ENCODE measurements at places on chromosomes 2 and 18. TPM values are rescaled to one million over a fixed set of nuclear protein-coding genes. Genes with fewer than 3 reads are reported as not detected.
A peak's percentile ranks its signal among the peaks of the same experiment; 100 is the strongest.

Gene FN1
- total RNA-seq = 2,068 TPM

Gene TMEM247
- total RNA-seq = not detected

DNA sequence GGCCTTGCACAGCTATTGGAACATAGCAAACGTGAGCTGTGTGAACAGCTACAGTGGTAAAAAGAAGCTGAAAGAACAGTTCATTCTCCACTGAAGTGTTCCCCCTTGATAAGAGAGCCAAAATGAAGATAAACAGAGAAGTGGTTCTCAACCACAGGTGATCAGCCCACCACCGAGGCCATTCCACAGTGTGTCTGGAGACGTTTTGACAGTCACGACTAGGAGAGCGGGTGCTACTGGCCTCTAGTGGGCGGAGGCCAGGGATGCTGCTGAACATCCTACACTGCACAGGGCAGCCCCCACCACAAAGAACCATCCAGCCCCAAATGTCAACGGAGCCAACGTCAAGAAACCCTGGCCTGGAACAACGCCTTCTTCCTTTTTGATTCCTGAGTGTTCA lies 38.4 kb downstream of the ADCY3 start:
- no peak for DNase-seq

- DNase-seq = no peak
Observed at GRCh38 chr2:127512362-127512761, 13.9 kb downstream of the IWS1 start.

DNA sequence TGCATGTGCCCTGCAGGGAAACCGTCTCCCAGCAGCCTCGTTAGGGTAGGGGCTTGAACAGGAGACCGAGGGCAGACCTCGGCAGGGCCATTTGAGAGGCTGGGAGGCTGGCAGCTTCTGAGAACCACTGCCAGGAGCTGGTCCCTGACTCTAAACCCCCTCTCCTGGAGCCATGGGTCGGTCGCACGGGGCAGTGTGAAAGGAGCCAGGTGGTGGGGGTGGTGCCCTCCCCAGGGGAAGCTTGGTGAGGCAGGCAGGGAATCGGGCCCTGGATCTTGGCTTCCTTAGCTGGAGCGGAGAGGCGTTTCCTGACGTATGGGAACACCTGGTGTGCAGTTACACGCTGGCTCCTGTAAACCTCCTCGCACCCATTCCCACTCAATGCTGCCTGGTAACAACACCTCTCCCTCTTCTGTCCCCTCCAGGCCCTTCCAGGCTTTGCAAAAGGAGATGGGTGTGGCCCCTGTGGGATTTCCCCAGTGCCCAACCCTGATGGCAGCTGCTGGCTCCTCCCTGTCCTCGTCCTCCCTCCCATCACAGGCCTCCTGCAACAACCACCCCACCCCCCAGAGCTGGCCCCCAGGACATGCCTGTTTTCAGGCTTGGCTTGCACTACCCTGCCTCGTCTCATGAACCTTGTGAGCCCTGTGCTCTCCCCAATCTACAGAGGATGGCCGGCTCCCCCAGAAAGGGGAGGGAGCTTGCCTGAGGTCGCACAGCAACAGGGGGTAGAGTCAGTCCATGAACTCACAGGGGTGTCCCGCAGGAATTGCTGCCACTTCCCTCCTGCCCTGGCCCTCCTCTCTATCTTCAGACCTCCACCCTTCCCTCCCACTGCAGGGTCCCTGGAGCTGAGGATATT lies 24.4 kb downstream of the ADRA2B start:
- DNase-seq = peak; percentile 50

DNA sequence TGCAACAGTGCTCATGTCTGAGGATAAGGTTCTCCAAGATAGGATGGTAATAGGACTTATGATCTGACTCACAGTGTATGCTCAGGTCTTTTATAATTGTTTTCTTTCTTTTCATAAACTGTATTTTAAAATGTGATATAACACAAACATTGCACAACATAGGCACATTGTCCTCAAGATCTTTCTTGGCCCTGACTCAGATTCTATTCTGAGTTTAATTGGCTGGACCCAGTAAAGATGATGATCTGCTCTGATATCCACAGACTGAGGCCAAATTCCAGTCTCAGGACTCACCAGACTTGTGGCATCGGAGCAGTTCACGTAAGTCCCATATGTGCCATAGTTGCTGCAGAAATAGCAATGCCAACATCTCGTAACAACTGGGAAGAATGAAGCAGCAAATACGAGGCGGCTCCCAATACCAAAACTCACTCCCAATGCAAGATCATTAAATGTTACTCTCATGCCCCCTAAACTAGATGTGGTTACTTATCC lies 448.9 kb upstream of the SLC14A2 start:
- DNase-seq = peak; percentile 91

- no peak for DNase-seq
Observed at GRCh38 chr2:117068371-117068770, 746.1 kb upstream of the DDX18 start.

DNA sequence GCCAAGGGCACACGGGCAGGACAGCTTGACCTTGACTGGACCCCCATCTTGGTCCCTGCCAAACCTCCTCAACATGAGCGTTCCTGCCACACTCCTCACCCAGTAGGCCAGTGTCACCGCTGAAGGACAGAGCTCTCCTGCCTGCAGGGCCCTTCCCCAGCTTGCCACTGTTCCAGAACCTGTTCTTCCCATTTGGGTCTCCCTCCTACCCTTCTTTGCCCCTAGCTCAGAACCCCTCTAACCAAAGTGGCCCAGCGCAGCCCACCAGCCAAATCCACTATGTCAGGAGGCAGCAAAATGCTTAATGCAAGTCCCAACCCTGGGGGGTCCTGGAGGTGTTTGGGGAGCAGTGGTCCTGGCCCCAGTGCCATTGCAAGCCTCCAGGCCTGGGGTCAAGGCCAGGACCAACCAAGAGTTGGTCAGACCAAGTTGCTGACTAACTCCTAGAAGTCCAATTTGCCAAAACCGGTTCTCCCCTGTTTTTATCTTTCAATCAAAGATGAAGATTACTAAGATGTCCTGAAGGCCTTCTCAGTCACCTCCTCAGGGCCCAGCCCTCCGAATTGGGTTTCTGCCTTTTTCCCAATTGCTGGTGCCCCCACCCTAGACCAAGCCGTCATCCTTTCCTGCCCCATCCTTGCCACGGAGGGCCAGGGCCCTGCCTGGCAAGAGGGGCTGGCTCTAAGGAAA lies 4.5 kb upstream of the ASPRV1 start:
- no peak for DNase-seq

GRCh38 chr2:28360718-28361293 lies 31.9 kb upstream of the FOSL2 start:
- DNase-seq = no peak

DNA sequence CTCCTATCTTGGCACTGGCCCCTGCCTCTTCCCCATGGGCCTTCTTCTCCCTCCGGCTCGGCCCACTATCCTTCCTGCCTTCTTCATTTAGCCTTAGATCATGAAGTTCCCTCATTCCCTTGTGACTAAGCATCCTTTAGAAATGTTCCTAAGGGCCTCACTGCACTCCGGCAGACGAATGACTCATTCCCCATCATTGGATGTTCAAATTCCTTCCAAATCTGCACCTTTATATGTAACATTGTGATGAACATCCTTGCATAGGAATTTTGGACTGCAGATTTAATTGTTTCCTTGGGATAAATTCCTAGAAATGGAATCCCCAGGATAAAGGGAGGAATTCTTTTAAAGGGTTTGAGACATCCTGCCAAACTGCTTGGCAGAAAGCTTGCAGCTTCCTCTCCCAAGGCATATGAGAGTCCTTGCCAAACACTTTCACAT lies 19.0 kb downstream of the CRACDL start:
- peak; percentile 77 for DNase-seq

GRCh38 chr2:76472946-76473345 lies 762.2 kb upstream of the GCFC2 start:
- no peak for DNase-seq

DNA sequence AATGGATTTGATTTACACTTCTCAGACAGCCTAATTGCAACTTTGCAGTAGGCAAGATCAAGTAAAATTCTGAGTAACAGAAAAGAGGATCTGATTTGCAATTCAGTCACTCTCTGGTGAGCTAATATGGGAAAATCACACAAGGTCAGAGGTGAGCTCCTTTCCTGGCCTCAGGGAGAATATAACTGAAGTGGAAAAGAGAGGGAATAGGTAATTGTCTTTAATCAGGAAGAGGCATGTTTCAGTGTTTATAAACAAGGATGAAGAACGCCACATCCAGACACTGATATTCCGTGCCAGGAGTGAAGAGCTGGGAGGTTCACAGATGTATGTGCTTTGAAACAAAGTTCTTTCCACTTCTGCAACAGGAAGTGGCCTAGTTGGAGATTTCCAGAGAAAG lies 127.1 kb downstream of the ETAA1 start:
- peak; percentile 44 for DNase-seq

- DNase-seq = no peak
Observed at GRCh38 chr2:164879901-164880535, 38.4 kb upstream of the COBLL1 start.

DNA sequence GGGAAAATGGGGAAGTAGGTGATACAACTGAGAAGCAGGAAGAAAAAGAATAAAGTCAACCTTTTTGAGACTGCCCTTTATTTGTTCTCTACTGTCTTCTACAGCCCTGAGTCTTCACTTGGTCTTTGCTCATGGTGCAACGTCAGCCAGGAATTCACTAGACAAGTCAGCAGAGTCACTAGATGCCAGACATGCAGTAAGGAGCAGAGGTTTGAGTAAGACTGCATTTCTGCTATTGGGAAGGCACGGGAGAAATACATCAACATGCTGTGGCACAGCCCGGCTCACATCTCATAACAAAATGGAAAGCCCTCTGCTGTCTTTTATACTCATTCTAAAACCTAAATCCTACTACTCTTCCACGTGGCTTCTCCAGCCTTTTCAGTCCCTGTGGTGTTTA lies 67.1 kb downstream of the PRELID3A start:
- DNase-seq = peak; percentile 60

- no peak for DNase-seq
Observed at GRCh38 chr2:100301881-100302584, 20.3 kb downstream of the LONRF2 start.

GRCh38 chr18:75068682-75069435 lies 140.1 kb downstream of the PTGR3 start:
- DNase-seq = peak; percentile 47

DNA sequence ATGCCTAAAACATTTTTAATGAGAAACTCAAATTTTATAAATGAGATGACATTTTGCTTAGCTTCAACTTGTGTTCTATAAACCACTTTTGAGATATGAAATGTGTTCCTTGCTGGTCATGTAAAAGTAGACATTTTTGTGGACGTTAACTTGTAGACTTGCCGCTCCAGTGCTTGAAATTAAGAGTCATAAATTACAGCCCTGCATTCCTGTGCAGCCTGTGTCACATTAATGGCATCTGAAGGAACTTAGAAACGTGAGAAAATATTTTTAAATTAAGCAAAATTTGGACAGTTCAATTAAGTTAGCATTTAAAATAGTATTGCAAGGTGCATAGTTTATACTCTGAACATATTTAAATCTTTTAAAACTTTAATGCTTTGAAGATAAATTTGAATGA lies 98.3 kb upstream of the LDLRAD4 start:
- DNase-seq = no peak

GRCh38 chr2:223900531-223900930 lies 44.6 kb downstream of the WDFY1 start:
- DNase-seq = no peak

GRCh38 chr2:221109552-221109951 lies 462.6 kb downstream of the EPHA4 start:
- DNase-seq = no peak

DNA sequence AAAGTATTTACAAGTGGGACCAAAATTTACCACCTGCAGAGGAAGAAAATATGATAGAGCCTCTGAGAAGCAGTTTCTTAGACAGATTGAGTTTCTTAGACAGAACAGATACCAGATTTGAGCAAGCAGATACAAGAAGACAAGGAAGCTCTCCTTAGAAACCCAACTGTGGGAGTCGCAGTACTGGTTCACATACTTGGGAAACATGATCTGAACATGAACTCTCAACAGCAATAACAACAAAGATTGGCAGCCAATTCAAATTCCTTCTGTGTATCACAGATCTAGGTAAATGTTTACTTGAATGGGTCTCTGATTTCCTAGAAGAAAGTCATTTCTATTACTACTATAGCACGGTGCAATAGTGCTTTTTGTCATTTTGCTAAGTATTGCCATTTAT lies 82.1 kb downstream of the OLA1 start:
- no peak for DNase-seq

DNA sequence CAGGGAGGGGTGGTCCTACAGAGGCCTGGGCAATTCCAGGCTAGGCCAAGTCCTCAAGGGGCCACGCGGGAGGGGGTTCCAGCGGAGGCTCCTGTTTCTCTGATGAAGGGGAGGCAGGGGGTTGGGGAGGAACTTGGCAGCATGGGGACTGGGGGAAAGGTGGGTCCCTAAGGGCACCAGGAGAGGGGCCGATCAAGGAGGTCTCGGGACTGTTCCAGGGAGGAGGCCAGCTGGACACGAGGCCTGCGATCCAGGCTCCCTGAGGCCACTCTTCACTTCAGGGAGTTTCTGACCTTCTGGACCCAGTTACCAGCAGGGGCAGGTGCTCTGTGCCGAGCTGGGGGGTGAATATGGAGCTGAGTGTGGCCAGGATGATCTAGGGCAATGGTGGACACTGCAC lies 71.5 kb downstream of the ASB1 start:
- DNase-seq = no peak

DNA sequence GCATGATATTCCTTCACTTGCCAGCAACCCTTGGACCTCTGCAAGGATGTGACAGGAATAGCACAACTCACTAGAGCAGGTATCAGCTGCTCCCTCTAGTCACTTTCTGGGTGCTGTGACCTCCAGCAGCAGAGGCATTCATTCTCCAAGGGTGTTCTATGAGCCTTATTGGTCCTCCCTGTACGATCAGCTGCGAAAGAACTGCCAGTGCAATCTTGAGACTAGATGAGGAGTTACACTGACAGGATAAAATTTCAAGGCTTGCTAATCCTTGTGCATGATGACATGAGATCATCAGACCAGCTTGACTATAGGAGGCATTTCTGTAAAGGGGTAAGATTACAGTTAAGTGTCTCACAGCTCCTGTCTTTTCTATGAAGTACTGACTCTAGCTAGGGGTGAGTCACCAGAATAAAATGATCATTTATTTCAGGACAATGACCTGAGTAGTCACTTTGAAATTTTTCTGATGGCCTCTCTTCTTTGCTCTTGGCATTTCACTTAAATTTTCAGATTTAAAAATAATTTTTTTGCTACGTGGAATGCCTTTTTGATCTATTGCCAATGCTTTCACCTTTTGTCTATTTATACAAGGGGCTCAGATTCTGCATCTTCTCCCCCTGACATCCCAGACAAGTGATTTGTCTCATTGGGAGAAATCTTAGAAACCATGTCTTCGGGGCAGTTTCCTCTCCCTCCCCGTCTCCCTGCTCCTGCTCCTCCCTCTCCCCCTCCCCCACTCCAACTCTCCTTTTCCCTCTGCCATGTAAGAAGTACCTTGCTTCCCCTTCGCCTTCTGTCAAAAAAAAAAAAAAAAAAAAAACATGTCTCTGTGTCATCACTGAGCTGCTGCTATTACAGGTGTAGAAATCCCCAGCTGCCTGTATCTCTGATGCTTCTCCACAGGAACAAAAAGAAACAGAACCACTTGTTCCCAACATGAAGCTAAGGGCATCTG lies 49.2 kb upstream of the FRZB start:
- DNase-seq = peak; percentile 58
